ENCODE measurements at places on chromosomes 5 and 9.

GRCh38 chr5:72920690-72921502 is 34.9 kb upstream of the FCHO2 start:
- no peak for DNase-seq

GRCh38 chr5:32707418-32707997 is 3.6 kb upstream of the NPR3 start:
- DNase-seq, result no peak

DNA sequence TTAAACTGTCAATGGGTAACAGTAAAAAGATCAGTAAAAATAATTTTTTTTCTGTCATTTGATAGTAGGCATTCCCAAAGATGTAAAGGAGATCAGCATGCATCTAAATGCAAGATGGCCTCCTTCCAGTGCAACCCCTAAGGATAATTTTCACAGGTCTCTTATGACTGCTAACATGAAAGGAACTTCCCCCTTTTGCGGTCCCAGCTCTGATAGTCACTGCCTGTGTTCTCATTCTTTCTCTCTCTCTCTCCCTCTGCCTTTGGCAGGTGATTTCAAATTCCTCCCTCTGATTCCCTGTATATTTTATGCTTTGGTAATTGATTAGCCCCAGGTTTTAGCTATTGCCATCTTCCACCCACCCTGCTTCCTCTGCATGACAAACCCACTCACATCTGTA is 8.9 kb downstream of the SPINK14 start:
- no peak for DNase-seq

DNA sequence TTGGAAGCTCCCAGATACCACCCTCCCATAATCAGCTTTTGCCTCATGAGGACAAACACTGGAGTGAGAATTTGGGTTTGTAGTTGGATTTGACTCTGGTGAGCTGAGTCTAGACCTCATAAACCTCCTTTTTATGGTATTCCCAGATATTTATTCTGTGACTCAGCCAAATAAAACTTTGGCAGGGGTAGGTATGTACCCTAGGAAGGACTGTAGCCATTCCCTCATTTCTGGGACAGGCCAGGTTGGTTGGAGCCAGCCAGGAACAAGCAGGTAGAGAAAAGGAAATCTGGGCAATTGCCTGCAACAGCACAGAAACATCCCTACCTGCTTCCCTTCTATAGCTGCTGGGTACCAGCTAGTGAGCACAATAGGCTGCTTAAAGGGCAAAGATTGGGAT is 19.4 kb downstream of the ENHO start:
- no peak for DNase-seq

GRCh38 chr5:27473307-27474046 is 435.1 kb upstream of the CDH9 start:
- DNase-seq, result no peak

GRCh38 chr5:32866138-32866537 is 155.0 kb downstream of the NPR3 start:
- DNase-seq, result no peak

GRCh38 chr5:95837492-95837891 is 15.0 kb upstream of the GLRX start:
- no peak for DNase-seq

DNA sequence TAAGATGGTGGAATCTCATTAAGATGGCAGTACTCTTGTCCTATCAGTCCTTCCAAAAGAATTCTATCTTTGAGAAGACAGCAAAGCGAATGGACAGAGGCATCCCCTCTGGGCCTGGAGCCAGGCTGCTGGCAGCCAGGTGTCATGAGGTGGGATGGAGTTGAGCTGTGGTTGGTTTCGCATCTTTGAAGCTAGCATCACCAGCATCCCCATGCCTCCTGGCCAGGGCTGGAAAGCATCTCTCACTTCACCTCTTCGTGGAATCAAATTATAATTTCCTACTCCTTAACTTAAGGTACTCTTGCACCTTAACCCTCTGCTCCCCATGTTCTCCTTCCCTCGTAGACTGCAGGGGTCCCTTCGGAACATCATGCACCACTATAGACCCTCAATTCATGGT is 248.3 kb downstream of the GADD45G start:
- DNase-seq, result no peak

- DNase-seq, result no peak
Measured at GRCh38 chr9:128611600-128612394, 44.9 kb downstream of the DYNC2I2 start.

GRCh38 chr9:79694208-79694607 is 122.4 kb downstream of the TLE4 start:
- no peak for DNase-seq

DNA sequence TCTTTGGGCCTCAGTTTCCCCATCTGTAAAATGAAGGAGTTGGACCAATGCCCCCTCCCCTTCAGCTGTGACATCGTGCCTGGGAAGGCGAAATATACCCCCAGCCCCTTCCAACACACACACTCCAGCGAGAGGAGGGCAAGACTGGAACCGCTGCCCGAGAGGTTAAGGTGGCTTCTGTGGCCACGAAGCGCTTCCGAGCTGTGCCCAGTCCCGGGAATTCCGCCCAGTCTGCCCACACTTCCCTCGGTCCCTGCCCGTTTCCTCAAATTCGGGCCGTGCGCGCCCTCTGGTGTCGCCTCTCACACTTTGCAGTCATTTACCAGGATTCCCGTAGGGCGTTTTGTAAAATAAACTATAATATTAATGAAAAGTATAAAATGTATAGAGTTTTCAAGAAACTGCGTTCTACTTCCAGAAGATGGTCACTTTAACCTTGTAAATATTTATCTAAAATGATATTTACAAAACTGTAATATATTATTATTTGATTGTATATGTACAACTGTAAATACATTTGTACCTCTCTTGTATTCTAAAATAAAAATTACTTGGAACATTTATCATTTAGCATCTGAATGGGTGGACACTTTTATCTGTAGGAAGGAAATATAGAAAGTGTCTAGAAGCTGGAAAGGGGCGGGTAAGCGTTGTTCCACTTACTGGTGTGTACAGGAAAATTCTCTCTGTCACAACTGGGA is 11.0 kb upstream of the EXOSC2 start:
- peak; percentile 82 for DNase-seq

- peak; percentile 90 for DNase-seq
Measured at GRCh38 chr5:177303121-177303924, at the start of the genes PRELID1 and RAB24. Gene PRELID1 (plus strand): TSS chr5:177303799. CDS start chr5:177303986, 187 bp downstream. Gene RAB24 (minus strand): TSS chr5:177303719. CDS start chr5:177303288, 431 bp downstream.

DNA sequence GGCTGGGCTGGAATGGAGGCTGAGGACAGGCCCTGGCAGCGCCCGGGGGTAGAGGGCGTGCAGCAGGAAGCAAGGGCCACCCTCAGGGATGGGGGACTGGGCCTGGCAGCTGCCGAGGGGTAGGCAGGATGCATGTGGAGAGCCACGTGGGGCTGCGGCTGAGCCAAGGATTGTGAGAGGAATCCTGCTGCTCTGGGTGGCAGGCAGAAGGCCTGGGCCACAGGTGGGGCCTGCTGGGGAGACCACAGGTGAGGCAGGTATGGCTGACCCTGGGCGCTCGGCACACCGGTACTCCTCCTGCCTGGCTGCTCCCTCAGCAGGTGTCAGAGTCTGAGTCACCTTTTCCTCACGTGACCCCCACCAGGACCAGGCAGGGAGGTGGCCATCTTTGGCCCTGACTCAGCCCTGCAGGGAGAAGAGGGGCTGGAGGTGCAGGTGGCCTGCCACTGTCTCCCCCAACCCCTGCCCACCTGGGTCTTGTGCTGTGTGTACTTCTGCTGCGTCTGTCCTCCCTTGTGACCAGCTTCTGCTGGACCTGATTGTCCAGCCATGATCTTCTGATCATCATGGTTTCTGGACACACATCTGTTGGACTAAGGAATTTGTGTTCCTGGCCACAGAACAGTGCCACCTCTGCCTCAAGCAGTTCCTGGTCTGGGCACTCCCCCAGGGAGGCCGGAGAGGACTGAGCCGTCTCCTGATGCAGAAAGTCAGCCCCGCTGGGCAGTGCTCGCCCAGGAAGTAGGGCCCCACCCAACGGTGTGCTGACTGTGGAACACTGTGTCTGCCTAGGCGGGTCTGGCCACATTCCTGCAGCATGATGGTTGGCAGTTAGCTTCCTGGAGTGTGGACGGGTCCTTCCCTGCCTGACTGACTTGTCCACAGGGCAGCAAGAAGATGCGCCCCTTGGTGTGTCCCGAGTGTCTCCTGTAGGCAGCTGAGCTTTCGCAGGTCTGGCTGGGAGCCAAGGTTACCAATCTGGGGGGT is 6.4 kb downstream of the ARRDC1 start:
- peak; percentile 94 for DNase-seq

- DNase-seq, result no peak
Measured at GRCh38 chr5:120808135-120808534, 344.0 kb downstream of the PRR16 start.

- no peak for DNase-seq
Measured at GRCh38 chr9:106322706-106323245, 540.2 kb upstream of the ZNF462 start.

GRCh38 chr9:124788542-124789217 is 11.7 kb downstream of the OLFML2A start:
- DNase-seq, result no peak

- no peak for DNase-seq
Measured at GRCh38 chr9:125739436-125739835, 7.7 kb upstream of the PBX3 start.

GRCh38 chr9:99058964-99059921 is 45.7 kb upstream of the TGFBR1 start:
- DNase-seq, result peak; percentile 27

- DNase-seq, result no peak
Measured at GRCh38 chr5:129104915-129105455, 10.4 kb downstream of the ISOC1 start.

- DNase-seq, result no peak
Measured at GRCh38 chr9:82466616-82467260, 478.2 kb downstream of the SPATA31D1 start.

DNA sequence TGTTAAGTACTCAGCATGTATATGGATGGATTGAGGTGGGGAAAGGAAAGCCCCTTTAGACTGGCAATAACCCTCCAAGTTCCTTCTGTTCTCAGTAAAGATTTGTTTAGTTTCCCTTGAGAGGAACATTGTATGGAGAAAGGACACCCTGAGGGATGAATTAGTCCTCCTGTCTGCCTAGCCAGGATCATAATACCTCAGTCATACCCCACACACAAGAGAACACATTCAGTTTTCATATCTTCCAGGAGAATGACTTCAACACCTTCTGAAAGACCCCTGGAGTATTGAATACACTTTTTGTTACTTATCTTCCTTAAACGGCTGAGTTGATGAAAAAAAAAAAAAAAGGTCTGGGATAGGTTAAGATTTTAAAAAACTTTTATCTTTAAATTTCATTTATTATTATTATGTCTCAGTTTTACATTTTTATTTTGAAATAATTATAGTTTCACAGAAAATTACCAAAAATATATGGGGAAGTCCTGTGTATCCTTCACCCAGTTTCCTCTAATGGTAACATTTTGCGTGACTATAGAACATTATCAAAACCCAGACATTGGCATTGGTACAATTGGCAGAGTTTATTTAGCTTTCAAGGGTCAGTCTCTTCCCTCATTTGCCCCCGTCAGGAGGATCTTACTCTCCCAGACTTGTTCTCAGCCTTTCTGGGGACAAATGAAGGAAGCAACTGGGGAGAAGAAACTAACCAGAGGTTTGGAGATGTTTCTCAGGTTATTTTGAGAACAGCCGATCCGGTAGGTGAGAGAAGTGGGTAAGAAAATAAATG is 88.0 kb downstream of the ACTBL2 start:
- no peak for DNase-seq

GRCh38 chr5:20050262-20050661 is 62.3 kb upstream of the CDH18 start:
- DNase-seq, result no peak

- DNase-seq, result no peak
Measured at GRCh38 chr9:99870126-99870525, 36.3 kb upstream of the STX17 start.

GRCh38 chr5:115116001-115116400 is 53.7 kb downstream of the TRIM36 start:
- no peak for DNase-seq

- no peak for DNase-seq
Measured at GRCh38 chr5:139949710-139950109, 93.4 kb downstream of the NRG2 start.

- DNase-seq, result no peak
Measured at GRCh38 chr9:121831869-121832268, 180.4 kb downstream of the DAB2IP start.

DNA sequence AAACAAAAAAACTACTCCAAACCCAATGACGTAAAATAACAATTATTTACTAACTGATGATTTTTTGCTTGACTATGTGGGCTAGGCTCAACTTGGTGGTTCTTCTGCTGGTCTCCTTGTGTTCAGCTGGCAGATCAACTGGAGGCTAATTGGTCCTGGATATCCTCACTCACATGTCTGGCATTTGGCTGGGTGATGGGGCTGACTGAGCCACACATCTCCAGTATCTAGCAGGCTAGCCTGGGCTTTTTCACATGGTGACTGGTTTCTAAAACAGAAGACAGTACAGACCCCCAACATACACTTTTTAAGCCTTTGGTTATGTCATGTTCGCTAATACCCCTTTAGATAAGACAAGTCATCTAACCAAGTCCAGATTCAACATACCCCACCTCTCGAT is 104.7 kb upstream of the PRRC1 start:
- no peak for DNase-seq

- no peak for DNase-seq
Measured at GRCh38 chr9:85223506-85224125, 518.1 kb downstream of the AGTPBP1 start.

DNA sequence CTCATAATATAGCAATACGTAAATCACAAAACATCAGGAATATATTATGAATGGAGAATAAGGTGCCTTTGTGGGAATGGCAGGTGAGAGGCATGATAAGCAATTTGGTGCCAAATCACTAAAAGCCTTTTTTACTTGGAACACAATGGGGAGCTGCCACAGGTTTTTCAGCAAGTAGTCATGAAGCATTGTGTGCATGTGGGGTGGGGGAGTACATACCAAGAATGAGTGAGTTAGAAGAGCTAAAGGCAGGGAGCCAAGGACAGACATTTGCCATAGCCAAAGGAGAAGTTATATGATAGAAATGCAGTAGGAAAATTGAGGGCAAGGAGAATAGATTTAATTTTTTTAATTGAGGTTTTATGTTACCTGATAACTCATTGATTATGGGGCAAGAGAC is 445.0 kb upstream of the SMC2 start:
- no peak for DNase-seq

DNA sequence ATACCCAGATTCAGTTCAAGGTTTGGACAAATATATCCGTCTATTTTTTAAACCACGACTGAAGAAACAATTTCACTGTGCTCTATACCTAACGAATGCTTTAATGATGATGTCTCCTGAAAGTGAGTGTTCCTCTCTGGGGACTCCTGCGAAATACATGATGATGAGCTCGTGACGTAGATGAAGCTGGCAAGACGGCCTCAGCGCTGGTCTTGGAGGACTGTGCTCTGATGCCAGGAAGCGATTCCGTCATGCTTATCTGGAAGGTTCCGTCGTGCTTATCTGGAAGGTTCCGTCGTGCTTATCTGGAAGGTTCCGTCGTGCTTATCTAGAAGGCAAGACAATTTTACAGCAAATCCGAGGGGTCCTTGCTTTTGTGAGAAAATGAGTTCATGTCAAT is 250.8 kb upstream of the IRX2 start:
- no peak for DNase-seq

Measured in colonic mucosa (tissue), 4 donors.